ENCODE measurements at places on chromosomes 11 and 22.

- no peak for DNase-seq
Observed at GRCh38 chr11:110757066-110757465, 44.8 kb upstream of the ARHGAP20 start.

DNA sequence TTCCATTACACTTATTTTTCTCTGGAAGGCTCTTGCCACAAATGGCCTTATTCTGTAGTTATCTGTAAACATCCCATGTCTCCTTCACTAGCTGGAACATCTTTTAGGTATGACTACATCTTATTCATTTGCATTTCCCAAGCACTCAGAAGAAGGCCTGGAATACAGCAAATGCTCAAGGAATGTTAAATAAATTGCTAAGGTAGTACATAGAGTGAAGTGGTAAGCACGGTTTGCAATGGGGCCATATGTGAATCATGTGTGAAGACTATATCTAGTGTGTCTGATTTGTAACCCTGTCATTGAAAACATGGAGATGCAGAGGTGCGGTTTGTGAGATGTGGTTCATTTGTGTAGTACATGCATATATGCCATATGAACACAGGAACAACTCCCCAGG lies 33.5 kb downstream of the GDPD4 start:
- DNase-seq = no peak

DNA sequence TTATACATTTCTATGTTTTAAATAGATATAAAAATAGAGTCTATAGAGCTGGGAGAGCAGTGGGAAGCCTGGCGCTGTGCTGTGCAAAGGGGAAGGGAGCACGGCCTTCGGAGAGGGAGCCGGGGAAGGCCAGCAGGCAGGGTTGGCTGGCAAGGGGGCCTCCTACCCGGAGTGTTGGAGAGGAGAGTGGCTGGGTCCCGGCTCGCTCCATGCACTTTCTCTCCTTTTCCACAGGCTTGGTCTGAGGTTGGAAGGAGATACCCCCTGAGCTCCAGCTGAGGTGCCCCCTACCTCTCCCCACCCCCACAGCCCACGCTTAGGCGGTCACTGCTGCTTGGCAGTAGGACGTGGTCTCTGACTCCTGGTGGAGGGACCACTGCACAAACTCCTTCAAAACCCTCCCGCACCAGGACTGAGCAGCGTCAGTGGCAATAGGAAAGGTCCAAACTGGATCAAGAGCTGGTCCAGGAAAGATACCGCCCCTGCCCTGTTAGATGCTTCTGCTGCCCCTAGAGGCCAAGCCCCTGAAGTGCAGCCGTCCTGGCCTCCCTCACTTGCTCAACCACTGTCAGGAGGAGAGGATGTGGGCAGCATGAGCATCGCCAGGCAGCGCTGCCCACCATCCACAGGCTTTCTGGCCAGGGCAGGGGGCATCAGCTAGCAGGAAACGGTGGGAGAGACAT lies 52.9 kb downstream of the SYT13 start:
- DNase-seq = peak; percentile 69

DNA sequence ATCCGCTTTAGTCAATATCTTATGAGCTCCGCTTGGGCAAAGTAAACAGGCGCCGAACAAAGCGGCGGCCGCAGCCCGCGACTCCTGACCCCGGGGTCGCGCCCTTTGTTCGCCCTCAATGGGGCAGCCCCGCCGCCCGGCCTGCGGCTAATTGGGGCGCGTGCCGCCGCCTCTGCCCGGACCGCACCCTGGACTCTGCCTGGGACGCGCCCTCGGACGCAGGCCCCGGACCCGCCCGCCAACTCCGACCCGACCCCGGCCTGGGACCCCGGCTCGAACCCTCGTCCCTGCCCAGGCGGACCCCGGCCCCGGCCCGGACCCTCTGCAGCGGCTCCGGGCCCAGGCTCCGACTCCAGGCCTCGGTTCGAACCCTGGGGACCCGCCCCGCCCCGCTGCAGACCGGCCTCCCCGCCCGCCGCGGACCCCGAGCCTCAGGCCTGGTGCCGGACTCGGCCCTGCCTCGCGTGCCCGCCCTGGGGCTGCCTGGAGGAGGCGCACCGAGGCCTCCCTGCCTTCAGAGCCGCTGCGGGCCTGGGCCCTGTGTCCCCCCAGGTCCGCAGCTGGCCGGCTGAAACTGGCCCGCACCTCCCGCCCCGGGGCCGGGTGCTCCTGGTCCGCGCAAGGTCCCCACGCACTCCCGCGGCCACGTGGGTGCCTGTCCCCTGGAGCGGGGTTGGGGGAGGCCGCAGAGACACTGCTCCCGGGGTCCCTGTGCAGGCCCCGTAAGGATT lies 84.7 kb upstream of the WNT7B start:
- DNase-seq = no peak

GRCh38 chr11:62792202-62792575 lies 383 bp upstream of the TMEM223 start:
- no peak for DNase-seq

DNA sequence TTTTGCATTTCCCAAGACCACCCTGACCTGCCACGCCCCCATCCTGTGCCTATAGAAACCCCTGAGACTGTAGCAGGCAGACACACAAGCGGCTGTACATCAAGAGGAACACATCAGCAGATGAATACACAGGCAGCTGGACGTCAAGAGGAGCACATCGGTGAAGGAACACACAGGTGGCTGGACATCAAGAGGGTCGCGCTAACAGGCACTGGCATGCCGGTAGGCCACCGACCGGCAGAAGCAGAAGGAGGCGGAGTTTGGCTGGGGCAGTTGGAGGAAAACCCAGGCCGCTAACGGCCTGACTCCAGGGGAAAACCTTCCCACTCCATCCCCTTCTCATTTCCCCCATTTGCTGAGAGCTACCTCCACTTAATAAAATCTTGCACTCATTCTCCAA lies 5.4 kb upstream of the IPO7 start:
- DNase-seq = no peak

- peak; percentile 93 for DNase-seq
Observed at GRCh38 chr11:68142028-68142412, 20.8 kb upstream of the CHKA start.

- DNase-seq = no peak
Observed at GRCh38 chr22:31141551-31141950, 1.2 kb upstream of the PLA2G3 start.

- DNase-seq = no peak
Observed at GRCh38 chr11:69658626-69659450, 16.3 kb downstream of the LTO1 start.

DNA sequence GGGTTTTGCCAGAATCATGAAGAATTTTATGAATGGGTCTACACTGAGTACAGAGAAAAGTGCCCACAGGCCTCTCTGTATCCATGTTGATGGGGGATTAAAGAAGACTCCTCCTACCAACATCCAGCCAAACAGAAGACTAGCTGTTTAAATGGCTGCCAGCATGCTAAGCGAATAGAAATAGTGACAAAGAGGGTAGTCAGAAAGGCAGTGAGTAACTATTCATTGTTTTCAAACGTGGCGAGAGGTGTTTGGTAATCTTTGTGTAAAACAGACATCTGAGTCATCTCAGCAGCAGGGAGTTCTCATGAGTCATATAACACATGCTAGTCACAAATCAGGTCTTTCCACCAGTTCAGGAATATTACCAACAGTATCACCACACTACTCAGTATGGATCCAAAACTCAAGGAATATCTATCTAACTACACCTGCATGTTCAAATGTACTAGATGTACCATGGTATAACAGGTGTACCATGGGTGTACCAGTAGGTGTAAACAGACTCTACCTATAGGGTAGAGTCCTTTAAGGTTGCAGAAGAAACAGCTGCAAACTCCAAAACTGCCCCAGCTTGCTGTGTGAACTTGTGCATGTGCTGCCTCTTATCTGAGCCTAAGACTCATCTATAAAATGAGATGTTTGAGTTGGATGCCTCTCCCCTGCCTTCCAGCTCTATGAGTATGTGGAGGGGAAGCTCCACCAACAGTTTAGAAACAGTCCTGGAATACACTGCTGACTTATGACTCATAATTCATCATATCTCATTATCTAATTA lies 82.0 kb downstream of the SLC1A2 start:
- no peak for DNase-seq

DNA sequence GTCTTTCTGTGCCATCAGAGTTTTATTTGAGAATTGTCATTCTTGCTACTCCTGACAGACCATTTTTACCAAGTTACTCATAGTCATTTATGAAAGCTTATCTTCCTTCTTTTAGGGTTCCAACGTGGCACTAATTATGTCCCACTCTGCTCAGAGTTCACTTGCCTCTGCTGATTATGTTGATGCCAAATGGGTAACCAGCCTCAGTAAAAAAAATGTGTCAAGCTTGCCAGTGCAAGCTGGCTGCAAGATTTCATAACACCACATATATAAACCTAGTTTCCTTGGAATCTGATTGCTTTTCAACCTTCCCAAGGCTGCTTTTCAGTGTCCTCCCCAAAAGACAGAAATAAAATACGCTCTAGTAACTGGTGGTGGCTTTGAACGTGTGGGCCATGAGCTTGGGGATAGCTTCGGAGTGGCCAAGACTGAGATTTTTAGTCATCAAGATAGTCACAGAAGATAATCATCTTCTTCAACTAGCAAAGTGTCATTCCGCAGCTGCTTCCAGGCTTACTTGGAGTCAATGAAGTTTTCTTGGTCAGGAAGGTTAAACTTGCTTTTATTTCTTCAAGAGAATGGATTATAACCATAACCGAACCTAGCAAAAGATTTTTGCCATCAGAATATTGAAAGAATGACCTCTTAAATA lies 29.5 kb upstream of the APOA1 start:
- DNase-seq = no peak

- peak; percentile 54 for DNase-seq
Observed at GRCh38 chr11:116691771-116692177, 81.0 kb downstream of the BUD13 start.

GRCh38 chr11:27055065-27055682 lies 14.6 kb downstream of the BBOX1 start:
- DNase-seq = no peak

GRCh38 chr11:69538854-69539253 lies 57.4 kb downstream of the LINC01488 start:
- DNase-seq = no peak

DNA sequence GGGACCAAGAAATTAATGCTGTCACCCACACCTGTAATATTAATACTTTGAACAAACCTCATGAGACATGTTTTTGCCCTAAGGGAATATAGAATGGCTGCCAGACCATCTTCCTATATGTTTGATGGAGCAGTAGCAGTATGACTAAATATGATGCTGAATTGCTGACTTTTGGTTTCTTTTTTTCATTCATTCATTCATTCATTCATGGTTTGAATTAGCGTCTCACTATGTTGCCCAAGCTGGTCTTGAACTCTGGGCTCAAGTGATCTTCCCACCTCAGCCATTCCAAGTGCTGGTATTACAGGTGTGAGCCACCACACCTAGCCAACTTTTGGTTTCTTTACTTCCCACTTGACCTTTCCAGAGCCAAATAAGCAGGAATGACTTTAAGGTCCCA lies 7.8 kb downstream of the CCDC117 start:
- DNase-seq = no peak

Data from common myeloid progenitor, CD34-positive (primary cell).